ENCODE measurements at places on chromosomes 2 and 18.

GRCh38 chr2:71891719-71892422, 255.8 kb downstream of the CYP26B1 start:
- peak; percentile 79 for DNase-seq

GRCh38 chr2:10566018-10566417, 117.9 kb upstream of the ODC1 start:
- DNase-seq = no peak

GRCh38 chr2:202278944-202279343, 13.4 kb downstream of the NOP58 start:
- DNase-seq = peak; percentile 71

- no peak for DNase-seq
Observed at GRCh38 chr2:127419448-127420038, 1.3 kb downstream of the PROC start.

- DNase-seq = no peak
Observed at GRCh38 chr2:175877845-175878544, 124.1 kb downstream of the LNPK start.

DNA sequence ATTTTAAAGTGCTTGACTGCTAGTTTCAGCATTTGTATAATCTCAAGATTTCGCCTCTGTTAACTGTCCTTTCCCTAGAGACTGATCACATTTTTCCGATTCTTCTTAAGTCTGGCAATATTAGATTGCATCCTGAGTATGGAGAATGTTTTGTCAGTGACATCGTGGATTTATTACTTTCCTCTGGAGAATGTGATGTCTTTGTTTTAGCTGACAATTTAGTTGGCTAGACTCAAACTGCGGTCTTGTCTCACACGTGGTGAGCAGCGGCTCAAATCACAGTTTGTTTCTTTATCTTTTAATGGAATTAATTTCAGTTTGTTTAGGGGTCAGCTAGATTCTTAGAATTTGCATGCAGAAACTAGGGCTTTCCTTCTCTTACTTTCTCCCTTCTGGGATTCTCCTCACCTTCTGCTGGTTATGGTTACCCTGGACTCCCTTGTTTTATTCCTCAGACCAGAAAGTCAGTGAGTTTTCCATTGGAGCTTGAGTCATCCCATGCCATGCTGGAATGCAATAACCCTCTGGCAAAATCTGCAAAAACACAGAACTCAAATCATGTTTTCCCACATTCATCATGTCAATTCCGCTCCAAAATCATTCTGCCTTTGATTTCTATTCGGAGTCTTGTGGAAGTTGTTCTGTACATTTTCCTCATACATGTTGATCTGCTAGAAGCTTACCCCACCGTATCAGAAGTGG, 327.2 kb upstream of the TRIB2 start:
- DNase-seq = no peak

- DNase-seq = no peak
Observed at GRCh38 chr18:1483385-1483784, 578.7 kb downstream of the ADCYAP1 start.

- DNase-seq = peak; percentile 51
Observed at GRCh38 chr18:63508596-63508995, 31.8 kb downstream of the SERPINB5 start.

Measured in hematopoietic multipotent progenitor cell treated with erythropoietin and hydrocortisone succinate and interleukin-3 and kit ligand, for 6 days (in vitro differentiated cells).